Tibial nerve (tissue), 4 donors: ENCODE measurements at places on chromosomes 6 and 20. TPM values are rescaled to one million over a fixed set of nuclear protein-coding genes. Genes with fewer than 3 reads are reported as not detected.

GRCh38 chr6:132491881-132492280 lies 21.0 kb downstream of the STX7 start:
- no peak for DNase-seq

DNA sequence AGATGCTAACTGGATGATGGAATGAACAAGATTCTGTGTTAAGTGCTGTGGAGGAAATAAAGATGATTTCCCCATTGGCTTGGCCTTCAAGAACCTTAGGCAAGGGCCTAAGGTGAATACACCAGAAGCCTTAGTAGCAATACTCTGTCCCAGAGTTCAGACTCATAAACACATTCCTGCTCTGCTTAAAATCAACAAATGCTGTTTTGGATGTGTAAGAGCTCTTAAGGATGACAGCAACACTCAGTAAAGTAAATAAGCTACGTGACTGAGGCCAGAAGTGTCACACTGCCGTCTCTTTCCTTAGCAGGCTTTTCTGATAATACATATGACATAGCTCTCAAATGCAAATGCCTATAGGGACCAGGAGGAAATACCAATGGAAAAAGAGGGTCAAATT lies 90.6 kb downstream of the EYA2 start:
- no peak for DNase-seq

GRCh38 chr6:162560891-162561290 lies 166.7 kb downstream of the PRKN start:
- no peak for DNase-seq

The TREM1 gene
- total RNA-seq: 1.1 TPM

DNA sequence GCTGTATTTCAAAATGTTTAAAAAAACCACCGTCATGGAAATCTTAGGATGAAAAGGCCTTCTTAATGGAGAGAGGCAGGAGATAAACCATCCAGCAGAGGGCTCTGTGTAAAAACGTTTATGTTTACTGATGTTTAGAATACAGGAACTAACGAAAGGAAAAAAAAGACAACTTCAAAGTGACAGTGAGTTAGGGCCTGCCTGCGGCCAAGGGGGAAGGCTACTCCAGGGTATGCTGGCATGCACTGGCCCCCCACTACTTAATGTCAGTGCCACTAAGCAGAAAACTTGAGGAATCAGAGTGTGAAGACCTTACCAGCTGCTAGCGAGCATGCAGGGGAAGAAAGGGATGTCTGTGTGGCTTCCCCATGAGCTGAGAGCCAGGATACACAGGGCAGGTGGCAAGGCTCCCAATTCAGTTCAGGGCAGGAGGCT lies 47.7 kb downstream of the AKAP7 start:
- DNase-seq: peak; percentile 26

The ELOVL4 gene
- 0.90 TPM for total RNA-seq

The APOM gene
- total RNA-seq: 2.0 TPM

The LAMA5 gene
- total RNA-seq: 102 TPM

The STXBP5 gene
- 27.8 TPM for total RNA-seq

DNA sequence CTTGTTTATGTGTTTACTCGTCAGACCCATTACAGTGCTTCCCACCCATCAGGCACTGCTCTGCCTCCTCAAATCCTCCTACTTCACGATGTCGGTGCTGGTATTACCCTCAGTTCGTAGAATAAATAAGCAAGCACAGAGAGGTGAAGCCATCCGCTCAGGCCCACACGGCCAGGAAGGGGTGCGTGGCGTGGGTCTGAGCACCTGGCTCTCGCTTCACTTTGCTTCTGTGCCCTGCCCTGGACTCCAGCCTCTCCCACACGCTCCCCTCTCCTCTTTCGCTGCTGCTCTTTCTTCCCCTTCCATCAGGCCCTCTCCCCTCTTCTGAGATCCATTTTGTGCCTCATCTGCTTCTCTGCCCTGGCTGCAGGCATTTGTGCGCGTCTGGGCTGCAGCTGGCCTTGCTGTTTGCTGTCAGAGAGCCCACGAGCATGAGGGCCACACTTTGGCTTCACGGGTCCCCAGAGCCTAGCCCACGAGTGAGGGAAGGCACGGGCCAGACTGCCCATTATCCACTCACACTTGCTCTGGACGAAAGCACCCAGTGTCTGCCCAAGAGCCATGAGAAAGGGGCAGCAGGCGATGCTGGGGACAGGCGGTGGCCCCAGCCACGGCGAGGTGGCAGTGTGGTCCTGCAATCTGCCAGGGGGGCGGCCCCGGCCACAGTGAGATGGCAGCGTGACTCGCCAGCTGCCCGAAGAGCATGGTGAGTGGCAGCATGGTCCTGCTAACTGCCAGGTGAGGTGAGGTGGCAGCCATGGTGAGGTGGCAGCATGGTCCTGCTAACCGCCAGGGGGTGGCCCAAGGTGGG lies 96.2 kb upstream of the MPC1 start:
- no peak for DNase-seq

DNA sequence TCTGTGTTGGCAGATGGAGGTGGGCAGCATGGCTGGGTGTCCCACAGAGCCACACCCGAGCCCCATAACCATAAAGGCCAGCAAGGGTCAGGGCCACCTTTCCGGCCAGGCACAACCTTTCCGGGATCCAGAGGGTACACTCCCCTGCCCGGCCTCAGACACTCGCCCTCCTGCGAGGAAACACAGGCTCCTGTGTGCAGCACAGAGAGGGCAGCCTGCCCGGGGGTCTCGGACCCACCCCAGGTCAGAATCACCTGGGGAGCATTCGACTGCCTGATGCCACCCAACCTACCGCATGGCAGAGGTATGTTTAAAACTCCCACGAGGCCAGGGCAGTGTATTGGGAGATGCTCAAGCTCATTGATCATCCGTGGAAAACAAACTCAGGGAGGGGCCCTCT lies 260.3 kb downstream of the TAF4 start:
- no peak for DNase-seq

GRCh38 chr6:11496152-11497060 lies 41.1 kb upstream of the TMEM170B start:
- peak; percentile 72 for DNase-seq

DNA sequence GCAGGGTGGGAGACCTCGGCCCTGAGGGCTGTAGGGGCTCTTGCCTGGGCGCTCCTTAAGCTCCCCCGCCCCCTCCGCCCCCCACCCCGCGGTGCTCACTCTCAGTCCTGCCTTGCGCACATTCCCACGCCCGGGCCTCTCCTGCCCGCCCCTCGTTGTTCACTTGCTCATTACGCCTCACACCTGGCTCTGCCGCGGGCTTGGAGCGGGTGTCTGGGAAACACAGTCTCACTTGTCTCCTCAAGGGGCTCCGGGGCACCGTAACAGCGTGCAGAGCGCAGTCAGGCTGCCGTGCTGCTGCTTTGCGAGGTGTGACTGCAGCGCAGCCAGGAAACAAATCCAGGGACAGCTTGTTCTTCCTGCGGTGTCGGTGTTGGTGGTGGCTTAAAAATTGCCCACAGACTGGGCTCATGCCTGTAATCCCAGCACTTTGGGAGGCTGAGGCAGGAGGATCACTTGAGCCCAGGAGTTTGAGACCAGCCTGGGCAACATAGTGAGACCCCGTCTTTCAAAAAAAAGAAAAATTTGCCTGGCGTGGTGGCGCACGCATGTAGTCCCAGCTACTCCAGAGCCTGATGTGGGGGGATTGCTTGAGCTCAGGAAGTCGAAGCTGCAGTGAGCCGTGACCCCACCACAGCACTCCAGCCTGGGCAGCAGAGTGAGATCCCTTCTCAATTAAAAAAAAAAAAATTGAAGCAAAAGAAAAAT lies 4.6 kb downstream of the NPBWR2 start:
- DNase-seq: no peak

- DNase-seq: no peak
Observed at GRCh38 chr6:65182681-65183080, 524.3 kb downstream of the EYS start.

DNA sequence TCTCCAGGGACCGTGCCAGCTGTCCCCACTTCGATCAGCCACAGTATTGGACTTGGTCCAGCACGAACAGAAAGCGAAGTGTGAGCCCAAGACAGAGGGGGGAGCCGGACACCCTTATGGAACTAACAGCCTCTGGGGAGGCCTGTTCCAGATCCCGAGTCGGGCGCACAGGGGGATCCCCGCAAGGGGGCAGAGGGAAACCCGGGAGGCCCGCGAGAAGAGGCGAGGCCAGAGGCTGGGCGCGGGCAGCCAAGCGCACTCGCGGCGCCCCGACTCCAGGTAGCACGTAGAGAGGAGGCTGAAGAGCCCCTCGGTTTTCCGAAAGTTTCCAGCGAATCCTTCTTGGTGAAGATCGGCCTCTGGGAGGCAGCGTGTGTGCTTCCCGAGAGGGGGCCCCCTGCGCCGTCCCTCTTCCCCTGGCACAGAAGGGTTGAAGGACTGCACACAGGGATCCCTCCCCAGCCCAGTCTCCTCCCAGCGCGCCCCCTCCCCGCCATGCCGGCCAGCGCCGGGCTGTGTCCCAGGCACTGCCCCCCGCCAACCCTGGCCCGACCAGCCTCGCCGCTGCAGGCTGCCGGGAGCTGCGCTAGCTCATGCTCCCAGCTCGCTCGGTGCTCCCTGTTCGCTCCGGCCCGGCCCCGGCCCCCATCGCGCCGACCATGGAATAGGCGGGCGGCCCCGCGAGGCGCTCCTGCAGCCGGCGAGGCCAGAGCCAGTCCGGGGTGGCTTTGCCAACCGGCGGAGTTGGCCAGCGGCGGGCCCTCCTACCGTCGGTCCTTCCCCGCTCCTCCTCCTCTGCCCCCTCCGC lies 577 bp upstream of the SLC24A3 start:
- DNase-seq: no peak

- DNase-seq: no peak
Observed at GRCh38 chr20:20546402-20546801, 166.0 kb downstream of the RALGAPA2 start.

The METTL24 gene
- total RNA-seq: 2.4 TPM

GRCh38 chr20:53937339-53937741 lies 133.1 kb downstream of the BCAS1 start:
- DNase-seq: no peak

GRCh38 chr6:138477913-138478539 lies 21.3 kb downstream of the NHSL1 start:
- no peak for DNase-seq

The NKAIN2 gene
- 8.1 TPM for total RNA-seq

DNA sequence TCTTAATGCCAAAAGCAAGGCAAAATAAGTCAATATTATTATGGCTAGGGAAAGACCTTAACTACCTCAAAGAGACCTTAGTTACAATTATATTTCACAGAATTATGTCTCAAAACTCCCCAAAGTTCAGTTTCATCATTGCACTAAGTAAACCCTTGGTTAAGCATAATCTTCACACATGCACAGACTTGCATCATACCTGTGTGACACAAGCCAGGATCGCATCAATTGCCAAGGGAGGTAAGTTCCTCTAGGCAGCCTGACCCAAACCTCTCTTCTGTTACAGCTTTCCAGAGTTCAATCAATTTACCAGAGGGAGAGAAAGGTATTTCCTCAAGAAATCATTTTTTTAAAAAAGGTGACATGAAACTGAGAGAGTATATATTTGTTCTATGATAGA lies 31.9 kb upstream of the PRSS35 start:
- no peak for DNase-seq

DNA sequence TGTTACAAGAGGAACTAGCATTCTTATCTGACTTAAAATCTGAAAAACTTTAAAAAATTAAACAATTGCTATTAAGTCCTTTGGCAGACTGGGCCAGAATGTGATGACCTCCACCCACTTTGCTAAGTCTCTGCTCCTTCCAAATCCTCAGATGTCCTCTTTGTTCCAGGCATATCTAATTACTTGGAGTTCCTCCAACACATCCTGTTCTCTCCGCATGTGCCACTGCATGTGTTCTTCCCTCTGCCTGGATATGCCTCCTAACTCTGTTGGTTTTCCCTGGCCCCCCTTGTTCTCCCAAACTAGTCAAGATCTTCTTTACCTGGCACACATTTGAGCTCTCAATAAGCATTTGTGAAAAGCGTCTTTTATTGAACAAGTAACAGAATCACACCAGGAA lies 23.1 kb downstream of the ELOVL2 start:
- no peak for DNase-seq

The C6orf15 gene
- not detected for total RNA-seq

DNA sequence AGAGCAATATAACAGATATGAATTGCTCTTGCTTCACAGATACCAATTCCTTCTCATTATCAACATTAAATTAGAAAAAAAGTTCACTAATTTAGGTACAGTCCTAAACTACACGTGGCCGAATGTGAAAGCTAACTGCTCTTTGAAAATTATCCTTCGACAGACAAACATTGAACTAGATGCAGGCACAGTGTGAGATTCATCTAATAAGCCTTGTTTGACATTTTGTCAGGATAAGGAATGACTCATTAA lies 1.1 kb downstream of the FAM184A start:
- DNase-seq: no peak

- DNase-seq: no peak
Observed at GRCh38 chr6:43834528-43835155, 64.6 kb downstream of the VEGFA start.

The CRIP3 gene
- total RNA-seq: 12.7 TPM

The TRIM10 gene
- not detected for total RNA-seq

The PRL gene
- not detected for total RNA-seq

- DNase-seq: no peak
Observed at GRCh38 chr6:105869835-105870440, 216.2 kb upstream of the PRDM1 start.

- DNase-seq: peak; percentile 47
Observed at GRCh38 chr20:53940907-53941545, 129.4 kb downstream of the BCAS1 start.

The HDAC2 gene
- total RNA-seq: 41.2 TPM

- DNase-seq: no peak
Observed at GRCh38 chr20:52295556-52295955, 104.0 kb upstream of the ZFP64 start.

The SEL1L2 gene
- not detected for total RNA-seq

The SYNCRIP gene
- 51.5 TPM for total RNA-seq

The BANF2 gene
- total RNA-seq: not detected

The GRM1 gene
- 0.63 TPM for total RNA-seq

DNA sequence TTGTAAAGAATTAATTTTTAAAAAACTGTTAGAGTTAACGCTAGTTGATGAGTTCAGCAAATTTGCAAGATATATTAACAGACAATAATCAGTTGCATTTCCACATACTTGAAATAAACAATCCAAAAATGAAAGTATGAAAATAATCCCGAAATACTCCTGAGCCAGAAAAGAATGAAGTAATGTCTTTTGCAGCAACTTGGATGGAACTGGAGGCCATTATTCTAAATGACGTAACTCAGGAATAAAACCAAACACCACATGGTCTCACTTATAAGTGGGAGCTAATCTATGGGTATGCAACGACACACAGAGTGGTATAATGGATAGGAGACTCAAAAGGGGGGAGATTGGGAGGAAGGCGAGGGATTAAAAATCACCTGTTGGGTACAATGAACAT lies 872.9 kb upstream of the GJE1 start:
- DNase-seq: no peak

The FLRT3 gene
- total RNA-seq: 8.7 TPM

The LRRN4 gene
- total RNA-seq: not detected

The FERMT1 gene
- 0.78 TPM for total RNA-seq

- DNase-seq: no peak
Observed at GRCh38 chr6:127204281-127204680, 62.4 kb upstream of the RNF146 start.
